ENCODE measurements at places on chromosomes 2 and 18.
A peak's percentile ranks its signal among the peaks of the same experiment; 100 is the strongest.

GRCh38 chr18:37434161-37434860 is 131.3 kb downstream of the CELF4 start:
- no peak for DNase-seq

- peak; percentile 49 for DNase-seq
These were observed 21.6 kb upstream of the SPATA3 start for GRCh38 chr2:230974096-230974913.

DNA sequence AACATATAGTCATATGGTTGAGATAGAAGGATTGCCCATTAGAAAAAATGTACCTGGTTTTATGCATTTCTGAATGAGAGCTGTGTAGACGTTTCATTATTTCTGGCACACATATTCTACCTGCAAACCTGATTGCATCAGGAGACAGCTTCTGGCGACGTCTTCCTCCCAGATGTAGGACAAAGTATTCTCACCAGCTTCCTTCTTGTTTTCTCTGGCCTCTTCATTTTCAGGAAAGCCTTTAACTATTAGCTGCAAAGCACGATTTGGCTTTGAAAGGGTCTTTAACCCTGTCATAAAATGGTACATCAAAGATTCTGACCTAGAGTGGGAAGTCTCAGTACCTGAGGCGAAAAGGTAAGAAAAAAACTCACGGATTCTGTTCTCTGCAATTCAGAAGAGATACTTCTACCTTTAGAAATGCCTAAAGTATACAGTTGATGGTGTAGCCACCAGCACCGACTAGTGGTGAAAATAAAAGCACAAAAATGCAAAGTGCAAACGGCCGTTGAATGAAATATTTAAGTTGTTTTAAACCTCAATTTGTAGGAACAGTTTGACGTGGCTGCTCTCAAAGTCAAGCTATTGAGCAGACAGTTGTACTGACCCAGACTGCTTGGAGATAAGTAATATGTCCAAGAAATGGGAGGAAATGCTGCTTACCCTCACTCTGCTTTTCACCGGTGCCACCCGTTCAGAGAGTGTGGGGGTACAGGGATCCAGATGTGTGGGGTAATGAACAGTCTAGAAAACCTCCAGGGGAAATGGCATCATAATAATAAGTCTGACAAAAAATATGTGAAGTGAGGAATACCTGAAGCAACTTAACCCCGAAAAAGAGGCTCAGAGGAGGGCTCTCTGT is 20.2 kb downstream of the IL18RAP start:
- no peak for DNase-seq

DNA sequence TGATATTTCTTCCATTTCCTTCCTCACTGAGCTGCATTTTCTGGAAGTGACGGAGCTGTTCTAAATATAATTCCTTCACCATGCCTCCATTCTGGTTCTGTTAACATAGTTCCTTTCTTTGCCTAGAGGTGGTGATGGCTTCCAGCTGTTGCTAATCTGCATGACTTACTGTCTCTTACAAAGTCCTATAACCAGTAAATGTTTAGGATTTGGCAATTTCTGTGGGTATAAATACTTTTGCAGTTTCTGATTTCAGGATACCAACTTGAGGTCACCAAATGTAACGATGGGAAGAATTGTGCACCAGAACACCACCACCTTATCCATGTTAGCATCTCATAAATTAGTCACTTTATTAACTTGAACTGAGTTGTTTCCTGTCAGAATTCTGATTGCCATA is 101.7 kb upstream of the FN1 start:
- no peak for DNase-seq

GRCh38 chr2:50743471-50743870 is 288.5 kb downstream of the NRXN1 start:
- DNase-seq = no peak

DNA sequence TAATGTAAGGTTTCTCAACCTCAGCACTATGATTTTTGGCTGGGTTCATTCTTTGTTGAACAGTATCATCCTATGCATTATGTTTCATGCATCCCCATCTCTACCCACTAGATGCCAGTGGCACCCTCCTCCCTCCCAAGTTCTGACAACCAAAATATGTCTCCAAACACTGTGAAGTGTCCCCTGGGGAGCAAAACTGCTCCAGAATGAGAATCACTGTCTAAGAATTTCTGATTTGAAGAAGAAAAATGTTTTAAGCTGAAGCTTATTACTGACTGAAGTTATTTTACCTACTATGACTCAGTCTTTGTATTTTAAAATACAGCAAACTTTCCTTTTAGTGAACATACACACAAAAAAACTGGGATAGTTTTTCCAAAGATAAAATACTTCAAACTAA is 3.4 kb downstream of the THADA start:
- DNase-seq = no peak

DNA sequence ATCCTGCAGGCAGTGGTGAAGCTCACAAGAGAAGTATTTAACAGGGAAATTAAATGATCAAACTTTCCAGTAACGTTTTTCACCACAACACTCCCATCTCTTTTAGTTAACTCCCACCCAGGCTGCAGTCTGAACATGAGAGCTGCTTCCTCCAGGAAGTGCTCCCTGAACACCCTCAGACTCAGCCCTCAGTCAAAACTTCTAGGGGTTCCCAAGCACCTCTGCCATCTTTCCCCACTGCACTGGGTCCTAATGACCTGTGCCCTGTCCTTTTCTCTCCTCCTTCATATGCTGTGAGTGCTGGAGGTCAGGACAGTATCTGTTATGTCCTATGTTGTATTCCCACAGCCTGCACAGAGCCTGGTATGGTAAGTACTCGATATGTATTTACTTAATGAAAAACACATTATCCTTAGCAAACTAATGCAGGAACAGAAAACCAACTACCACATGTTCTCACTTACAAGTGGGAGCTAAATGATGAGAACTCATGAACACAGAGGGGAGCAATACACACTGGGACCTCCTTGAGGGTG is 49.2 kb upstream of the ASPRV1 start:
- DNase-seq = no peak

DNA sequence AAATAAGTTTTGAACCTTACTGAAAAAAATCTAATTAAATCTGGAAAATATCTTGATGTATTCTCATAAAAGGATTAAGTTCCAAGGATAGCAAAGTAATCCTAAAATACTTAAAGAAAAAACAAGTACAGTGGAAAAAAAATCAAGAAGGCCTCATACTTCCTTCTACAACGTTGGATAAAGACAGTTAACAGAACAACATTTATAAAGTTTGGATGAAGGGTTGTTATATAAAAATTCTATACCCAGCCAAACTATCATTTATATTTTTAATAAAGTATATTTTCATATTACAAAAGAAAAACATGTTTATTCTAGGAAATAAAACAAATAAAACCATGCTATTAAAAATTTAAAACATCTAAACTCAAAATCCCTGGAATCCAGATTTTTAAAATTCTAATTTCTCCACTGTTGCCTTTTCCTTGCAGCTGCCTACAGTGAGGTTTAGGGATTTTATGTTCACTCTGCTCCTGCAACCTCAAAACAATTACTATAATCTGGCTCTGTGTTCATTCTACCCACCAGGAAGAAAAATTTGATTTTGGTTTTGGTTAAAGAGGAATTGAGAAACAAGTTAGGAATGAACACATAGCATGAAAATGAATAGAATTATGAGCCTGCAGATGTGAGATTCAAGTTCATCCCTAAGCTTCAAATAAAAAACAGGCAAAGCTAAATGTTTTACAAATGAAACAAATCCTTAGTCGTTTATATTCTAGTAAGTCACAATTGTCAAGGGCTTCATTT is 142.8 kb downstream of the LPIN1 start:
- no peak for DNase-seq

DNA sequence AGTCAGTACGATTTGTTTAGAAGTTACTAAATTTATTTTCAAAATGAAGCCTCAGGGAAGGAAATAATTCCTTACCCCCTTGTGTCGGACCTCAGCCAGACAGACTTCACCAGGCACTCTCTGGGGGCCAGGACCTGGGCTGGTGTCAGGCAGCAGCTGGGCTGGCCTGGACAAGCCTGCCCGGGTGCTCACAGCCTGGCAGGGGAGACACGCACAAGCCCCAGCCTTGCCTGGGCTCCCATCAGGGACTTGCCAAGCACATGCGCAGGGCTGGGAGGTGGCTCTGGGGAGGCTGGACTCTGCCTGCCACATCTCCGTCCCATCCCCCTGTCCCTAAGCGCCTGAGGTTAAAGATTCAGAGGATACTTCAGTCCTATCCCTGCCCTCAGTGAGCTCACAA is 56.8 kb upstream of the HS6ST1 start:
- DNase-seq = no peak

GRCh38 chr2:204005940-204006721 is 69.6 kb downstream of the ICOS start:
- DNase-seq = no peak

DNA sequence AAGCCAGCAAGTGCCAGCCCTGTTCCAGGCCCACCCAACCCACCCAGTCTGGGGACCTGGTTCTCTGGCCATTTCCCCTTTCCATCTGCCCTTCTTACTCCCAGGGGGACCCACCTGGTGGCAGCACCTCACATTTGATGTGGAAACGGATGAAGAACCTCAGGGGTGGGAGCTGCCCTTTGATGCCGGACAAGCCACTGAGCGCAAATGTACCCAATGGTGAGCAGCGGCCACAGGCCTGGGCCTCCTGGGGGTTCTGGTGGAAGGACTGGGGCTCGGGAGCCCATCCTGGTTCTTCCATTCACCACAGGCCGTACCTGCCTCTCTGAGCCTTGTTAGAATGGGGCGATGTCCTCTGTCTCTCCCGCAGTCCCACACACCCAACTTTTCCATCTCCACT is 84.7 kb downstream of the EPAS1 start:
- no peak for DNase-seq

DNA sequence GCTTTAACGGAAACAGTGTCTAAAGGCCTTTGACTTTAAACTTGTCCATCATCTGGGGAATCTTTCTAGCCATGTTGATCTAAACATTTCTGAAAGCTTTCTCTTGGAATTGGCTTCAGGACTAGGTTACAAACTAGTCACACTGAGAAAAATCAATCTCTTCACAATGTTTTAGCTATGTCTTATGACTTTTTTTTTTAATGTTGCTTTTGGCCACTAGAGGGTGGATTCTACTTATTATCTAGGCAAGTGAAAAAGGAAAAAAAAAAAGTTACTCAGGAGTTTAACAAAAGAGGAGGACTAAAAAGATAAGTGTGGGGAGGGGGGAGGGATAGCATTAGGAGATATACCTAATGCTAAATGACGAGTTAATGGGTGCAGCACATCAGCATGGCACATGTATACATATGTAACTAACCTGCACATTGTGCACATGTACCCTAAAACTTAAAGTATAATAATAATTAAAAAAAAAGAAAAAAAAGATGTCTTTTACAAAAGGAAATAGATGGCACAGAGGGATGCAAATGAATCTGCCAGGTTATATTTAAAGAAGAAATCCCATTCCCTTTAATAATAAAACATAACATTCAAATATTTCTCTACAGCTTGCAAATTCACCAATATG is 160.4 kb upstream of the PID1 start:
- no peak for DNase-seq

DNA sequence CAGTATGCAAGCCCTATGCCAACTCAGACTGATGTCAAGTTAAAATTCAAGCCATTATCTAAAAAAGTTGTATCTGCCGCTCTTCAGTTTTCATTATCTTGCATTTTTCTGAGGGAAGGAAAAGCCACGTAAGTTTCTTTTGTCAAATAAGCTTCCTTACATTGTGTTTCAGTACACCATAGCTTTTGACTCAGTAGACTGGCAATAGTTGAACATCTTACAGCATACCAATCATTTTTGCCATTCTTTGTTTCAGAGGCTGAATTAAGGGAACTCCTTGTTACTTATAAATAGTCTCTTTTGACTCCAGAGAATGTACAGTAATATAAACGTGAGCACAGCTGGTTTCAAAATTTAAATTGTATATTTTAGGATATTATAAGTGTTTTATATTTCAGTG is 120.6 kb downstream of the EHBP1 start:
- no peak for DNase-seq

DNA sequence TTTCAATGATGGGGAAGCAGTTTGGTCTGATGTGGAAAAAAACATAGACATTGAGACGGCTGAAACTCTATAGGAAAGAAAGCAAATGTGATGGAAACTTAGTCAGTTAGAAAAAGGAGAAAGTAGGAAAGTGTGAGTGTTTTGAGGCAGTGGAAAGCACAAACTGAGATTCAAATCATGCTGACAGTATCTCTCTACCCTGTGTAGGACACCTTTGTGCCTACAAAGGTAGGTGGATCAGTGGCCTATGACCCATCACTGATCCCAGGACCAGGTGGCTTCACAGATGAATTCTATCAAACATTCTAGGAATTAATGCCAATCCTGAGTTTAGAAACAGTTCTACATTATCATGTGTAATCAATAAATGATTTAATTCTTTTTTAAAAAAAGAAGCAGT is 57.1 kb downstream of the CD226 start:
- DNase-seq = no peak

DNA sequence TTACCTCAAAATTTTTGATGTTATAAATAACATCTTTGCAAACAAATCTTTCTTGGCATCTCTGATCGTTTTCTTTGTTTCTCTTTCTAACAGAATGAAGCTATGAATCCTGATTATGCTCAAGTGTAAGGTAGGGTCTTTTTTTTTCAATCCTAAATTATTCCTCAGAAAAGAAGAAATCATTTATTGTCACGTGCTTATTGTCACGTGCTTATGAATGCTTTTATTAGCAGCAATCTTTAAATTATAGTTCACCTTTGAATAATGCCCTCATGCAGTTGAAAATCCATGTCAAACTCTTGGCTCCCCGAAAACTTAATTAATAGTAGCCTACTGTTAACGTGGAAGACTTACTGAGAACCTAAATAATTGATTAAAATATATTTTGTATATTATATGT is 39.2 kb upstream of the EPAS1 start:
- DNase-seq = no peak
